Upper lobe of left lung (tissue), 6 donors: ENCODE measurements at places on chromosomes 7 and 10. TPM values are rescaled to one million over a fixed set of nuclear protein-coding genes. Genes with fewer than 3 reads are reported as not detected.

TEX47 gene
- total RNA-seq = not detected

EXOC4 gene
- total RNA-seq = 325 TPM

SORCS3 gene
- total RNA-seq = not detected

RSPH10B gene
- total RNA-seq = 4.3 TPM

GRCh38 chr10:71974489-71975021 is 10.4 kb downstream of the CHST3 start:
- no peaks in the 10 kb centered on the region for H3K36me3 ChIP-seq
- peak overlapping the region; percentile 26 for H3K27ac ChIP-seq
- H3K4me1 ChIP-seq = peaks cover 47% of the 10 kb centered on the region
- H3K27me3 ChIP-seq = no peaks in the 10 kb centered on the region
- H3K4me3 ChIP-seq = no peak overlapping the region
- peak; percentile 34 for DNase-seq

DNA sequence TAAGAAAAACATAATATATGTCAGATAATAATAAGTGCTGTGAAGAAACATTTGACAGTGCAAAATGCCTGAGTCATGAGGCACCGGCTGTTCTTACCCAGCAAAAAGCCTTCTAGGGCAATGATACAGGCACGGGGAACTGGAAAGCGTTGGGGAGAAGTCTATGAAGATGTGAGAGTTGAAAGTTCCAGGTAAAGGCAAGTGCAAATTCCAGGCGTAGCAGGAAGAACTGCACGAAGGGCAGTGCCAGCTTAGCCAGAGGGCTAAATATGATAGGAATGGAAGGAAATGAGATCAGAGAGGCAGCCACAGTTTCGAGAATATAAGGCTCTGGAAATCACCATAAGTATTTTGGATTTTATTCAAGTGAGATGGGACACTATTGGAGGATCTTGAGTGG is 87.0 kb downstream of the IPMK start:
- no peaks in the 10 kb centered on the region for H3K4me1 ChIP-seq
- H3K27me3 ChIP-seq = no peaks in the 10 kb centered on the region
- H3K27ac ChIP-seq = no peak overlapping the region
- DNase-seq = no peak

DNA sequence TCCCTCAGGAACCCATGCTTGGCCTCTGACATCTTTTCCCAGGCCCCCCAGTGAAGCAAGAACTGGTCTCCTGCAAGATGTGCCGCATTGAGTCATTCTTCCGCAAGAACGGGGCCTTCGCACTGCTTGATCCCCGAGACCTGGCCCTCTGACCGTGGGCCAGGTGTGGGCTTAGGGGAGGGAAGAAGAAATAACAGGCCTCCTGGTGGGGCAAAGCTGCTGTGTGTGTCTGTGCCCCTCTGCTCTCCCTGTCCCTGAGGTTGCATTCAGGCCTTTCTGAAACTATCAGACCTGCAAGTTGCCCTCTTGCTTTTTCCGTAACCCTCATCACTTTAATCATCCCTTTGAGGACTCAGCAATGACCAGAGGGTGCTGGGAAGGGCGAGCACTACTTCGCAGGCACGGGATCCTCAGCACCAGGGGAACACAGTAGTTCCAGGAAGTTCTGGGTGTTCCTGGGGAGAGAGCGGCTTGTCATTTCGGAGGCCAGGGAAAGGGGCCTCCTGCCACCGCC is 6.0 kb downstream of the ATP6V1F start:
- peaks cover 34% of the 10 kb centered on the region for H3K4me1 ChIP-seq
- H3K36me3 ChIP-seq = peaks cover 19% of the 10 kb centered on the region
- no peak overlapping the region for H3K27ac ChIP-seq
- peaks cover 8% of the 10 kb centered on the region for H3K27me3 ChIP-seq
- DNase-seq = no peak

GRCh38 chr7:152354061-152354460 is 81.7 kb downstream of the KMT2C start:
- peaks cover under 1% of the 10 kb centered on the region for H3K4me1 ChIP-seq
- DNase-seq = no peak
- no peak overlapping the region for H3K27ac ChIP-seq
- no peaks in the 10 kb centered on the region for H3K36me3 ChIP-seq
- no peaks in the 10 kb centered on the region for H3K27me3 ChIP-seq

DNA sequence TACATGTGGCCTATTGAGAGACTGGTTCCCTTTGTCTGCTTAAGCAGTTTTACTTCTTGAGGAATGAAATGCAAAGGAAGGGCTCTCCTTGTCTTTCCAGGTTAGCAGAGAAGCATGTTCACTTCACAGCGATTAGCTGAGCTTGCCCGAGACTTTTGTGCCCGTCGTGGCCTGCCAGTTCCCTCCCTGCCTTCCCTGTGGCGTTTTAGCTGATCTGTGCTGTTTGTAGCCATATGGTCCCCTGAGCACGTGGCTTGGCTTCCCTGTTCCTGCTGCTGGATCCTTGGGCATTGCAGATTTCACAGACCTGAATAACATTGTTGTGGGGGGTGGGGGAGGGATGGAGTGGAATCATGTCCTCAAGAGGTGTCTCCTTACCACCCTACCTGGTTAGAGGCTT is 61.8 kb downstream of the SND1 start:
- no peak overlapping the region for H3K4me3 ChIP-seq
- H3K36me3 ChIP-seq = peaks cover 7% of the 10 kb centered on the region
- DNase-seq = no peak
- no peaks in the 10 kb centered on the region for H3K27me3 ChIP-seq

DNA sequence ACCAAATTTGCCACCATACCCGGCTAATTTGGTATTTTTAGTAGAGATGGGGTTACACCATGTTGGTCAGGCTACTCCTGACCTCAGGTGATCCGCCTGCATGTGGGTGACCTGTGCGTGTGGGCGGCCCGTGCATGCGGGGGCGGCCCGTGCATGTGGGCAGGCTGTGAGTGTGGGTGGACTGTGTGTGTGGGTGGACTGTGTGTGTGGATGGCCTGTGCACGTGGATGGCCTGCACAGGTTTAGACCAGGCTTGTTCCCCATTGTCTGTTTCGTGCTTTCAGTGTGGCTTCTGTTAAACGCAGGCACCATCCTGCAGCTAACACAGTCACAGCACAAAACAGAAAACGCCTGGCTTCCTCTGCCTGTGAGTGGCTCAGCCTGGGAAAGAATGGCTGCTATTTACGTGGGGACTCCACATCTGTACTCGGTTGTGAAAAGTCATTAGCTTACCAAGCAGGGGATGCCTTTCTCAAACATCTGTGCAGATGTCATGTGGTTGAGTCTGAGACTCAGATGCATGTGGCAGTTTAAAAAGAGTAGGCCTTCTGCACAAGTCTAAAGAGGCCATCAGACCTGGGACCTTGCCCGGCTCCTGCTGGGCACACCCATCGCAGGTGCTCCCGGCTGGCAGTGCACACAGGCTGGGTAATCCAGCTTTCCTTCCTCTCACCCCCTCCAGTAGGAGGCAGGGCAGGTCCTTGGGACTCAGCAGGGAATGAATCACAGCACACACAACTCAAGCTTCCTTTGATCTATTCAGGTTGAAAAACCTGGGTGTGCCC is 91.6 kb downstream of the COBL start:
- no peak overlapping the region for H3K27ac ChIP-seq
- DNase-seq = no peak
- H3K27me3 ChIP-seq = no peaks in the 10 kb centered on the region

DNA sequence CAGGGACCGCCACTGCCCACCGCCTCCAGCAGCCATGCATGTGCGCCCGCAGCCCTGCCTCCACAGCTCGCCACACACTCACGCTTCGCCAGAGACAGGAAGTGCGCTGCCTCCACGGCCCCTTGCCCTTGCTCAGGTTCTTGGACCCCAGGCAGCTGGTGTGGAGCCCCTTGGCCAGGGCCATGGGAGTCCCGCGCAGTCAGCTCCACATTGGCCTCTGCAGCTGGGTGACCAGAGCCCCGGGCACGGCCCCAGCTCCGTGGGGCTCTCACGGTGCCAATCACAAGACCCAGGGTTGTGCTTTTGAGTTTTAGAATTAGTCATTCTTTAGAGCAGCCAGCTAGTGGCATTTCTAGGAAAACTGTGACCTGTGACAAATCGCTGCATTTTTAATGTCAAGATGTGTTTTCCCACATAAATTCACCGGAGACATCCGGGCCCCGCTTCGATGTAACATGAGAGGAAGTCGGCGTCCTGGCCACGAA is 4.3 kb upstream of the UTF1 start:
- H3K4me1 ChIP-seq = peaks cover 8% of the 10 kb centered on the region
- H3K4me3 ChIP-seq = no peak overlapping the region
- H3K27ac ChIP-seq = no peak overlapping the region

GRCh38 chr10:77857272-77857671 is 69.3 kb downstream of the DLG5 start:
- H3K36me3 ChIP-seq = peaks cover 9% of the 10 kb centered on the region
- H3K27ac ChIP-seq = no peak overlapping the region
- no peaks in the 10 kb centered on the region for H3K4me1 ChIP-seq
- peak; percentile 77 for DNase-seq
- H3K27me3 ChIP-seq = no peaks in the 10 kb centered on the region

GRCh38 chr10:64518456-64518855 is 997.3 kb downstream of the REEP3 start:
- H3K4me1 ChIP-seq = no peaks in the 10 kb centered on the region
- no peak for DNase-seq
- no peaks in the 10 kb centered on the region for H3K36me3 ChIP-seq
- H3K27ac ChIP-seq = no peak overlapping the region
